Stimulated activated CD4-positive, alpha-beta T cell treated with anti-CD3 and anti-CD28 coated beads, Interleukin-2, amount 100 ng/mL, for 24 hours (primary cell): ENCODE measurements at places on chromosomes 7 and 10.
A peak's percentile ranks its signal among the peaks of the same experiment; 100 is the strongest.

GRCh38 chr10:65555192-65555591, 1370.6 kb upstream of the LRRTM3 start:
- no peak for DNase-seq

DNA sequence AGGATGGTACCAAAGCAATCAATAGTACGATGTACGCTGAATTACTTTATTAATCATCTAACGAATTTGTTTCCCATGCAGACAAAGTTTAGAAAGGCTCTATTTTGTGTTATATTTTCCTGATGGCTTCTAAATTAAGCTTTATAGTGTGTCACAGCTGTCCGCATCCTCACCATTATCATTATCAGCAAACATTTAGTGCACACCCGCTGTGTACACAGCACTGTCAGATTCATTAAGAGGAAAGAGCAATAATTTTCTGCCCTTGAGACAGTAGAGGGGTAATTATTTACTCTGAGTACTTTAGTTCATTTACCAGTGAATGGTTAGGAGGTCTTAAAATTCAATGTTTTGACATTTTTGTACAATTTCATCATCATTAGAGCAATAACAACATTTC, 233.3 kb upstream of the PTPRZ1 start:
- DNase-seq, result no peak

GRCh38 chr7:106260136-106260561, 24.6 kb downstream of the NAMPT start:
- DNase-seq, result no peak

- DNase-seq, result peak; percentile 17
Measured at GRCh38 chr7:105647591-105647990, 66.3 kb upstream of the EFCAB10 start.

DNA sequence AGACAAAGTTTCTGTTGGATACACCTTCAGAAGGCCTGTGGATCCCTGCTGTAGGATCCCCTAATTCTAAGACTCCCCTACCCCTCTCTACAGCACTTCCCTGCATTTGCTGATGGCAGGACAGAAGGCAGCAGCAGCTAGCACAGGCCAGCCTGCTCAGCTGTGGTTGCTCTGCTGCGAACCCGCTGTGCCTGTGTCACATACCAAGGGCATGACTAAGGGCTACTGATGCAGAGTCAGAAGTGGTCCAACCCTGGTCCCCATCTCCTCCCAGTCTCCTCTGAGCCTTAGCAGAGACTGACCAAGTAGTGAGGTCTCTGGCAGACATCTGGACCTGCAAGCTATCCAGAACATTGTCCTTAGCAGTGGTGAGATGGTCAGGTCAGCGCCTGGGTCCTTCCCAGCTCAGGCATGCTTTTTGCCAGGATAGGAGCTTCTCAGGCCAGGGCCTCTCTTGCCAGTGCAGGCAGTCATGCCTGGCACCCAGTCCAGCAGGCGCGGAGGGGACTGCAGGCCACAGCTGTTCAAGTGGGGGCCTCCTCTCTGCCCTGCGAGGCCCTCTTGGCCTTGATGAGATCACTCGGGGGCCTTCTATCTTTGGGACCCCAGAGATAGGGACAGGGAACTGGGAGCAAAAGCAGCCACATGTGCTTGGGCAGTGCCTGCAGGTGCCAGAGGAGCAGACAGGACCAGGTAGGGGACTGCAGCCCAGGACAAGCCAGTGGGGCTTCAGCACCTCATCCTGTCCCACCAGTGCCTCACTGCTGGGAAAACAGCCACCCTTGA, 146.4 kb downstream of the ZNF248 start:
- no peak for DNase-seq

- no peak for DNase-seq
Measured at GRCh38 chr10:101273330-101273729, 44.1 kb upstream of the LBX1 start.

DNA sequence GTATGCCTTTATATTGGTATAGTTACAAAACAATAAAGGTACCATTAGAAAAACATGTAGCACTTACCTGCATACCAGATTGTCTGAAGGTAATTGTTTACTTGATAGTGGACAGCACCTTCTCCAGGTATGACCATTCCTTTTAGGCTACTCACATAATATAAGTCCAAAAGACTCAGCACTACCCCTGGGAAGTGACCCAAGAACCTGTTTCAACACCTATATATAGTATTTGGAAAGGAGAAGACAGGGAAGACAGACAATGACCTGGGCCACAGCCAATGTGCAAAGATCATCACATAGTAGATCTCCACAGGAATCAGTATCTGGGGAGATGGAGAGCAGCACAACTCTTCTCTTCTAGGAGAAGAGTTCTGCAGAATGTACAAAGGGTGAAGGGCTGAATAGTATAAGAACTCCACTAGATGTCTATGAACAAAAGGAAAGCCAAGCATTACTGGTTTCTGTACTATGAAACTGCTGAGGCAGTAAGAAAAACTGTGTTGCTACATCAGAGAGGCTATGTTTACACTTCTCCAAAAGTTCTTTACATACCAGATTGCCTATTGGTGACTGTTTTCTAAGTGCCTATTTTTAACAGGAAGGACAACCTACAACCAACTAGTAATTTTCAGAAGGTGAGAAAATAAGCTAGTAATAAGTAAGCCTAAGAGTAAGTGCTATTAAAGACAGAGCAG, 159.2 kb downstream of the BTAF1 start:
- DNase-seq, result no peak

GRCh38 chr10:112214298-112214926, 30.8 kb upstream of the GPAM start:
- no peak for DNase-seq

- no peak for DNase-seq
Measured at GRCh38 chr10:33192190-33192589, 142.3 kb downstream of the NRP1 start.

- no peak for DNase-seq
Measured at GRCh38 chr7:4077980-4078379, 604.1 kb upstream of the FOXK1 start.

GRCh38 chr10:114547514-114547913, 110.6 kb downstream of the ABLIM1 start:
- DNase-seq, result peak; percentile 24

DNA sequence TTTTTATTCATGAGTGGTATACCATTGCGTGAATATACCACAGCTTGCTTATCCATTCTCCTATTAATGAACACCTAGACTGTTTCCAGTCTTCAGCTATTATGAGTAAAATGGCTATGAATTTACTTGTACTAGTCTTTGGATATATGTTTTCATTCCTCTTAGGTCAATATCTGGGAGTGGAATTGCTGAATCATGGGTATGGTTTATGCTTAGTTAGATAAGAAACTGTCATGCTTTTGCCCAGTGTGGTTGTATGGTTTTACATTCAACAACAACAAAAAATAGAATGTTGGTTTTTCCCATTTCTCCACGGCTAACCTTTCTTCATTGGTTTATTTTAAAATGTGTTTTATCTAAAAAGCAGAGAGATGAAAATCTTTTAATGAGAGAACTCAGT, 308.3 kb downstream of the PHF14 start:
- DNase-seq, result no peak

DNA sequence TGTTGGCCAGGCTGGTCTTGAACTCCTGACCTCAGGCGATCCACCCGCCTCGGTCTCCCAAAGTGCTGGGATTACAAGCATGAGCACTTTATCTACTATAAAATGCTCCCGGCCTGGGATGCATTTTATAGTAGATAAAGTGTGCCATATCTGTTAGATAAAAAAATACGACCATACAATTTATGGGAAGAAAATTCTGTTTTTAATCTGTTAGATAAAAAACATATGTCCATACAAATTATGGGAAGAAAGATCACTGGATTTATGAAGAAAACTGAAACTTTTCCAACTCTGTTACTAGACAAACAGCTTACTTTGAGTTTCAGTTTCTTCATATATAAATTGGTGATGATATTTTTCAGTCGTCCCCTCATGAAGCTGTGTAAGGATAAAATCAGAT, 4.5 kb downstream of the TSPAN13 start:
- no peak for DNase-seq
